Breast epithelium (tissue), 4 donors: ENCODE measurements at places on chromosomes 5 and 9. TPM values are rescaled to one million over a fixed set of nuclear protein-coding genes. Genes with fewer than 3 reads are reported as not detected.

ISOC1 gene
- 20.6 TPM for total RNA-seq

VCAN gene
- total RNA-seq: 245 TPM

DNA sequence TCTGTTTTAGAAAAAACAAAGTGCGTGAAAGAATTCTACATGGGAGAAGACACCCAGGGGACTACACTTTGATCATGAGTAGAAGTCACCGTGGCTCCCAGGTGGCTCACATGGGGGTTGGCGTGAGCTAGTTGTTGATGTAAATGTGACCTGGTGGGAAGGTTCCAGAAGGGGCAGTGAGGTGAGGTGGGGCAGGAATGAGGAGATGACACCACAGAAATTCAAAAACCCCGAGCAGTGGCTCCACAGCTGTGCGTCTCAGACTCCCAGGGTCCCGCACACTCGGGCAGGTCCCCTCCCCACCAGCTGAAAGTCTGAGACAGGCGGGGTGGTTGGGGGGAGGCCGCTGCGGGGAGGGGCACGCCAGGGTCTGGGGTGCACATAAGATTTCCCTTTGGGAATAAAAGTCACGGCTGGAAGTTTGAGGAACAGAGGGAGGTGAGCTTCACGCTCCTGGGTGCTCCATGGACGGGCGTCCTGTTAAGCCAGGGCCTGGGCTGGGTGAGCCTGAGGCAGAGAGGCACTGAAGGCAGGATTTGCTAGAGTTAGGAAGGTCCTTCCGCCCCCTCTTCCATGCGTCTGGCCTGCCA is 29.9 kb downstream of the GLT6D1 start:
- H3K4me3 ChIP-seq: no peak overlapping the region
- H3K27me3 ChIP-seq: peaks cover 35% of the 10 kb centered on the region
- H3K27ac ChIP-seq: no peak overlapping the region

- no peaks in the 10 kb centered on the region for H3K36me3 ChIP-seq
- no peaks in the 10 kb centered on the region for H3K27me3 ChIP-seq
- H3K27ac ChIP-seq: no peak overlapping the region
- H3K4me1 ChIP-seq: no peaks in the 10 kb centered on the region
- no peak overlapping the region for H3K4me3 ChIP-seq
- no peak for DNase-seq
Observed at GRCh38 chr5:83857341-83857740, 136.7 kb upstream of the HAPLN1 start.

DNA sequence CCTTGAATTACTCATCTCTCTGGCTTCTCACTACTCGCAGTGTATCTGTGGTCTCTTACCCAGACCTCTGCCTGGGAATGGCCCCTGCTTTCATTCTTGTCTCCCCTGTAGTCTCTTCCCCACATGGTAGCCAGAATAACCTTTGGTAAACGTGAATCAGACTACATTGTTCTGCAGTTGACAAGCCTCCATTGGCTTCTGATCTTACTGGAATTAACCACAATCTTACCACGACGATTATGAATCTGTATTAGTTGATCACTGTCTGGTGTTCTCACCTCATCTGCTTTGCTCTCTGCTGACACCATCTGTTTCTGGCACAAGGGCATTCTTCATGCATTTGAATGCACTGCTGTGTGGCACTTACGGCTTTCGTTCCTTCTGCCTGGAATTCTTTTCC is 781.2 kb downstream of the MTRR start:
- H3K4me1 ChIP-seq: no peaks in the 10 kb centered on the region
- no peak for DNase-seq
- no peak overlapping the region for H3K4me3 ChIP-seq
- no peaks in the 10 kb centered on the region for H3K27me3 ChIP-seq
- no peaks in the 10 kb centered on the region for H3K36me3 ChIP-seq

DNA sequence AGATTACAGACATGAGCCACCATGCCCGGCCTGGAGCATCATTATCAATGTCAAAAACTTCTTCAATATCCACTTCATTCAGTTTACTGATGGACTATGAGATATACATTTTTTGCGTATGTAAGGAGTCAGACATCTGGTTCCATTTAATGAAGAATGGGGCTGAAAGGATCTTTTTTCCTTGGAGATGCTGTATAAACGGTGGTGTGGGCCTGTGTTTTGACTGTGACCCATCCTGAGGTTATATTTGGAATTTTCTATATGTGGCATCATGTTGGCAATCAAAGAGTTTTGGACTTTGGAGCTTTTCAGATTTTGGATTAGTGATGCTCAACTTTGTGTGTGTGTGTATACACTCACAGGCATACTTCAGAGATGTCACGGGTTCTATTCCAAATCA is 85.7 kb upstream of the FBXL17 start:
- H3K27ac ChIP-seq: no peak overlapping the region
- no peaks in the 10 kb centered on the region for H3K27me3 ChIP-seq
- no peaks in the 10 kb centered on the region for H3K36me3 ChIP-seq
- H3K4me3 ChIP-seq: no peak overlapping the region
- no peak for DNase-seq

DNA sequence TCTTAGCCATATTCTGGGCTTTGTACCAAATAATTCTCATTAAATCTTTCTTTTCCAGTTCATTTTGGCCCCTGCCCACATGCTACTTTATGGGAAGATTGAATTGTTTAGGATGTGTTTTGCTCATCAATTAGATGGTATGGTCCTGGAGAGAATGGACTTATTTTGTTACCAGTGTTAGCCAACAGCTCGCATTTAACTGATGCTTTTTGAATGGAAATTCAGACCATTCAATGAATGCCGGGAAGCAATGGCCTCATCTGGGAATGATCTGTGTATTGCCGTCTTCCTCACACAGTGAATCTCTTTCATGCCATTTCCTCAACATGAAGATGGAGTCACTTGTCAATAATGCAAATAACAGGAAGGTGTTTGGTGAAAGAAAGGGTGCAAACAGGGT is 370.6 kb upstream of the PIK3R1 start:
- H3K36me3 ChIP-seq: no peaks in the 10 kb centered on the region
- DNase-seq: no peak
- no peak overlapping the region for H3K4me3 ChIP-seq
- H3K27ac ChIP-seq: no peak overlapping the region
- H3K4me1 ChIP-seq: no peaks in the 10 kb centered on the region
